ENCODE measurements at places on chromosomes 16 and 17.

DNA sequence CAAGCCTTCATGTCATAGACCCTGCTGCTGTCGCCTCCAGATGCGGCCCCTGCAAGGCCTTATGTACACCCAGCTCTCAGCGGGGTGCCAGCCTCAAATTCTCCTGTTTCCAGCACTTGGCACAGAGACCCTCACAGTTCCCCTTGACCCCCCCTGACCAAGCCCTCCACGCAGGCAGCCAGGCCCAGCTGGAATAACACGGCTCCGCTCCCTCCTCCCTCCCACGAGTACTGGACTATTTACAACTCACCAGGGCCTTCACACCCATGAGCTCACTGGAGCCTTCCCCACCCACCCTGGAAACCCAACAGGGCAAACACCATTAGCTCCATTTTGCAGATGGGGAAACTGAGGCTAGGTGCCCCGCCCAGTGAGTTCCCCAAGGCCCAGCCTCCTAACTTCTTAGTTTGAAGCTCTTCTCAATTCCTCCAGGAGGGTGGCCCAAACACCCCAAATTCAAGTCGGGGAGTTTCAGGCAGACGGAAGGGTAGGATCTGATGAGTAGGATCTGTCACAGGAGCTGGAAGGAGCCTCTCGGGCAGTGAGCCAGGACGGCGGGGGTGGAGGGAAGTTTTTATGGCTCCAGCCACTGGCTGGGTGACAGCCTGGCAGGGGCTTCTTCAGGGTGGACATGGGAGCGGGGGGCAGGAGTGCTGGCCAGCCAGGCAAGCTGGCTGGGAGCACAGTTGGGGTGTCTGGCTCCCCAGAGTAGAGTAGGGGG is 17.5 kb upstream of the DLX4 start:
- DNase-seq: no peak

DNA sequence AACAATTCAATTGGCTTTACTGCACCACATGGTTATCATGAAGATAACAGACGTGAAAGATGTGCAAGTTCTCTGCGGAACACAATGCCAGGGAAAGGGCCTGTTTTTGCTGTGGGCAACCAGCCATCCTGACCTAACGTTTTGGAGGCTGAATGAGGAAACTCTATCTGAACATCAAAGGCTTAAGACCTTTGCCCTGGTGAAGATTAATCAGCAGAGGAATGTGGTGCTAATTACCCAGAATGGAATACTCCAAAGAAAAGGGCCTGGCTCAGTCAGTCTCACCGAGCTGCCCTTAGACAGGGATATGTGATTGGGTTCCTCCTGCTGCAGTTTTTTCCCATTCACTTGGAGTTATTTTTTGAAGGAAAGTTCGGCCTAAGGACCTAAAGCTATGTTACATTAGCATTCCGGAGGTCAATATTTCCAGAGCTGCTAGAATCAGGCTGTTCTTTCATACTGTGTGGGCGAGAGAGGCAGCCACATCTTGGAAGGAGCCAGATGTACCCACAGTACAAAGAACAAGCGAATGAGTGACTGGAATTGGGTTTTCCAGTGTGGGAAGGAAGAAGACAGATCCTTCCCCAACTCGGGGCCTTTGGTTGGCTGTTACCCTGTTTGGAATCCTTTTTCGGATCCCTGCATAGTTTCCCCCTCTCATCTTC is 15.5 kb downstream of the ASIC2 start:
- no peak for DNase-seq

DNA sequence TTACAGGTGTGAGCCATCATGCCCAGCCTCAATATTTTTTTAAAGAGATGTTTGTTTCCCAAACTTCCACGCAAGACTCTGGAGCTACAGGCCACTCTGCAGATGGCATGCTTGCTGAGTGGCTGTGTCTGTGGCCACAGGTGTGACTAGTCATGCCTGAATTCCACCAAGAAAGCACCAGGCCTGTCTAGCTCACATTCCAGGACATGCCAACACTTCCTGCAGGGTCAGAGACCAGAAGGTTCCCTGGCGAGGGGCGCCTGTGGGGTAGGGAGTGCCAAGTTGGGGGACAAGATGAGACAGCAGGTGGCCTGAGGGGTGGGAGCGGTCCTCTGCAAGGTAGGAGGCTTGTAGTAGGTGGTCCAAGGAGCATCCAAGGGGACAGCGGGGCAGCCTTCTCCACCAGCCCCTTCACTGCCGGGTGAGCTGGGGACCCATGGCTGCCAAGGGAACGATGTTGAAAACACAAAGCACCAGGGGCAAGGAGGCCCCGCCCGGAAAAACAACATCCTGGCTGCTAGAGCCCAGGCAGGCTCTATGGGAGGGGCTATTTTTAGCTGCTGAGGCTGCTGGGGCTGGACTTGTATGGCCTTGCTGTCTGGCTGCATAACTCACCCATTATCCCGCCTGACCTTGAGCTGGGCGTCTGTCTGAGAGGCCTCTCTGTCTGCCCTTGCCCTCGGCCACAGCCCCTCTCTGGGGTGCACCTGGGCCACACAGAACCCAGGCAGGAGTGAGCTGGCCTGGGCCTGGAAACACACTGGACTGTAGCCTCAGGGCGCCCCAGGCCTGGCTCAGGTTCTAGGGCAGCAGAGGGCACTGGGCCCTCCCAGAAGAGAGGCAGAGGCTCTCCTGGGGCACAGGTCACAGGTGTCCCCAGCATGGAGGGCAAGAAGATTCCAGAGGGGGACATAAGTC is 5.7 kb downstream of the TRIM47 start:
- no peak for DNase-seq

GRCh38 chr17:77141846-77142449 is 1.2 kb downstream of the SEC14L1 start:
- DNase-seq: no peak

DNA sequence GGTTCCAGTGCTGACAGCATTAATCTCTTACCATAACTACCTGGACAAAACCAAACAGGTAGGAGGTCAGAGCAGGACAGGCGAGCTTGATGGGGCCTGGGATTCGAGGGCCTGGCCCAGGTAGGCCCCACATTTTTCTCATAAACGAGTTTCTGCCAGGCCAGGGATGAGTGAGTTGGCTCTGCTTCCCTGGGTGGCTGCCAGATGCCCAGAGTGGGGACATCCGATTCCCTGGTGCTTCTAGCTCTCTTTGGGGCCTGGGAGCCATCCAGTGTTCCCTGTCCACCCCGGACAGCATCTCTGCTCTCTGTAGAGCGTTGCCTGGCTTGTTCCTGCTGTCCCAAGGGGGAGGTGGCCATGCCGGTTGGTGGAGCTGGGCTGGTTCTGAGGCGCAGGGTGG is 25.1 kb downstream of the TSC2 start:
- no peak for DNase-seq

- DNase-seq: no peak
Observed at GRCh38 chr16:88782454-88783390, 2.3 kb downstream of the PIEZO1 start.

GRCh38 chr16:67562918-67563707 is 787 bp downstream of the CTCF start:
- no peak for DNase-seq

DNA sequence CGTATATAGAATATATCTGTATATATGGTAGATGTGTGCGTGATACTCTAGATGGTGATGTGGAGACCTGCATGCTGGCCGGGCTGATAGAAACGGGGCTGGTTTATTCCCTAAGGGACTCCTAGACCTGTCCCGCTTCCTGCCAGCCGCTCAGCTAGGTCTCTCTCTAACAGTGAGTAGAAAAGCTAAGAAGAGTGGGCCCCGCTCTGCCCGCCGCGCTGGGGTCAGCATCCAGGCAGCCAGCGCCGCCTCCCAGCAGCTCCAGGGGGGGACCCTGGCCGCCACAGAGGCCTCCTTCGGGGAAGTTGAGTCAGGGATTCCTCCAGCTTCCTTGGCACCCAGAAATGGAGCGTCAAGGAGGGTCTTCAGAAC is 9.4 kb downstream of the CYGB start:
- DNase-seq: no peak

DNA sequence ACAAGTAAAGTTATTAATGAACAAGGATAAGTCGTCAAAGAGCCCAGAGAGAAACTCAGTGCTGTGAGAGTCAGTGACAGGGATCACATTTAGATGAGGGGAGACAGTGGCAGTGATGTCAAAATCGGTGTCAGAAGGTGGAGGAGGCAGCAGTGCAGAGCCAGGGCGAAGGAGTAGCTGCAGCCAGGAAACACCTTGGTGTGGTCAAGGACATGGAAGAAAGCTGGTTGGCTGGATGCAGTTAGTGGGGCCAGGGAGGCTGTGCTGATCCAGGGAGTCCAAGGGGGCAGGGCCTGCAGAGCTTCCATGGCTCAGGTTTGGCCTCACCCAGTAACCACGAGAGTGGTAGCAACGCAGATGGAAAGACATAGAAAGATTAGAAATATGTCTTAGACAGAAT is 50.7 kb upstream of the ADORA2B start:
- no peak for DNase-seq

DNA sequence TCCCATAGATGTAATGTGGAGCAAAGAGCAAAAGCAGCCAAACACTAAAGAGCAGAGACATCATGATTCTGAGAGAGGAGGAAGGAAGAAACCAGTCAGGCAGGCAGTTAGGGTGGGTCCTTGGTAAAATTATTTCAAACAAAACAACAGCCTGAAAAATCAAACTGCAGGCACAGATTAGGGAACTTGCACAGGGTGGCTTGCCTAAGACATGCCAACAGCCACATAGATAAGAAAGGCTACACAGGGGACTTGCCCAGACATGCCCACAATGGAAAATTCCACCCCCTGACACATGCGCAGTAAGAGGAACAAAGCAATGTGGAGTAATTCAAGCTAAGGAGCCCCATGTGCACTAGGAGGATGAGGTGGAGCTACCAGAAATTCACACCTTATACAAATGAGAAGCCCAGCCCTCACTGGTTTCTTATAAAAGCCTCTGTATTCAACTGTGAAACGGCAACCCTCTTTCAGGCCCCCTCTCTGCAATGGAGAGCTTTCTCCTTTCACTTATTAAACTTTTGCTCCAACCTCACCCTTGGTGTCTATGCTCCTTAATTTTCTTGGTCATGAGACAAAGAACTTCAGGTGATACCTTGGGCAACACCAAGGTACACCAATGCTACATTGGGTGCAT is 7.3 kb upstream of the GAS7 start:
- no peak for DNase-seq

DNA sequence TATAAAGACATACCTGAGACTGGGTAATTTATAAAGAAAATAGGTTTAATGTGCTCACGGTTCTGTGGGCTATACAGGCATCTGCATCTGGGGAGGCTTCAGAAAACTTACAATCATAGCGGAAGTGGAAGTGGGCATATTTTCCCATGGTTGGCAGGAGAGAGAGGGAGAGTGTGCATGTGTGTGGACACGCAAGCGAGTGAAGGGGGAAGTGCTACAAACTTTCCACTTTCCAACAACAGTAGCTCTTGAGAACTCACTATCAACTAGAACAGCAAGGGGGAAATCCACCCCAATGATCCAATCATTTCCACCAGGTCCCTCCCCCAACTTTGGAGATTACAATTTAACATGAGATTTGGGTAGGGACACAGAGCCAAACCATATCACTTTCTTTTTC is 11.1 kb downstream of the TAOK1 start:
- DNase-seq: no peak

DNA sequence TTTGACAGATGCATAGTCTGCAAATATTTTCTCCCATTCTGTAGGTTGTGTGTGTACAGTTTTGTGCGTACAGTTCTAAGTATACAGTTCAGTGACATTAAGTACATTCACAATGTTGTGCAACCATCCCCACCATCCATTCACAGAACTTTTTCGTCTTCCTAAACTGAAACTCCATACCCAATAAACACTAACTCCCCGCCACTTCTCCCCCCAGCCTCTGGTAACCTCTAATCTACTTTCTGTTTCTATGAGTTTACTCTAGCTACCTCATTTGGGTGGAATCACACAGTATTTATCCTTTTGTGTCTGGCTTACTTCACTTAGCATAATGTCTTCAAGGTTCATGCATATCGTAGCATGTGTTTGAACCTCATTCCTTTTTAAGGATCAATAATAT is 14.3 kb downstream of the PIK3R5 start:
- DNase-seq: no peak

GRCh38 chr16:88857728-88858339 is 907 bp downstream of the TRAPPC2L start:
- no peak for DNase-seq

DNA sequence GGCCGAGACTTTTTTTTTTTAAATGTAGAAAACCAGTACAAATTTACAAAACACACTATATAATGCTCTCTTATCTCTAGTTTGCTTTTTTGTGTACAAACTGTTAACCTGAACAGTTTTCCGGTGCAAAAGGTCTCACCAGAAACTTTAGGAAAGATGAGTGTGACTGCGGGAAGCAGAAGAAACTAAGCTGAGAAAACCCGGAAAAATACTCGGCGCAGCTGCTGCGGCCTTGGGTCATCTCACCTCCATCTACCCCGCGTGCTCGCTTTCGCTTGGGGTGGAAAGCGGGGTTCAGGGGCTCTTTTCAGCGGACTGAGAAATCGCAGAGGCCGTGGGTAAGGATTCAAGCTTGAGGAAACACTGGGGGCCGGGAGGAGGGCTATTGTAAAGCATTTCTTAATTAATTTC is 1.8 kb downstream of the SALL1 start:
- no peak for DNase-seq

GRCh38 chr17:39365242-39365641 is 36.2 kb downstream of the FBXL20 start:
- DNase-seq: no peak

- DNase-seq: no peak
Observed at GRCh38 chr16:77581706-77582105, 140.6 kb upstream of the NUDT7 start.

DNA sequence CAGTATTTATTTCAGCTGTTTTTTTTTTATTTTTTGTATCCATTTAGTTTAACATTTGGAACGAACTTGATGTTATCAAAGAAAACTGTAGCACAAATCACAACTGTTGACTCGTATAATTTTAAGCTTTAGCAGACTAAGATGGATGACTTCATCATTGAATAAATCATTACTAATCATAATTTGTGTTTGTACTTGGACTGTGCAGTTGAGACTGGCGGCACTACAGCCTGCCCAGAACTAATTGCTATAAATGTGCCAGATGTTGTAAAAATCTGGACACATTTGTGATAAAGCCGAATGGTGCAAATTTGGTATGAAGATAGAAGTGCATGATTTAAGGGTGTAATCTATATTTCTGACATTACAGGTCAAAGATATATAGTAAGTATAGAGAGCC is 897.7 kb upstream of the CDH8 start:
- DNase-seq: no peak

GRCh38 chr17:72775237-72775636 is 317.3 kb downstream of the SLC39A11 start:
- no peak for DNase-seq

DNA sequence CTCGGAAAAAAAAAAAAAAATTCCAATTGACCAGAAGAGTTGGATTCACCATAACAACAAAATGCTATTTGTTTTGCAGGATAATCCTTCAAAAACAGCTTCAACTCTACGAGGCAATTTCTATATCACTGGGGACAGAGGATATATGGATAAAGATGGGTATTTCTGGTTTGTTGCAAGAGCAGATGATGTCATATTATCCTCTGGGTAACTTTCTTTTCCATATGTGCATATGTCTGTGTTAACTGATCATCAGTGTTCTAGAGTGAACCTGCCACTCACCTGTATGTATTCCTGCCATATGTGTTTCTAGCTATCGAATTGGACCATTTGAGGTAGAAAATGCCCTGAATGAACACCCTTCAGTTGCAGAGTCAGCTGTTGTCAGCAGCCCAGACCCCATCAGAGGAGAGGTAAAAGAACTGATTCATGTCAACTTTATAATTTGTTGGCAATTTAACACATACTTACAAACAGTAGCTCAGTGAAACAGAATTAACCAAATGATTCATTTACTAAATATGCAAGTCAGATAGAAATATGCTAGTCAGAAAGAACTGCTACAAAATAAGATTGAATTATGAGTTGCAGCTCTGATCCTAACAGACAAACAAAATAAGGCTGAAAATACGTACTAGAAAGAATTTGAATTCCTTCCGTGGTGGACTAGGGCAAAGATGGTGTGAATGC is 14.2 kb downstream of the ERI2 start:
- no peak for DNase-seq

Measured in NCI-H2029 treated with DMSO at 0.1 percent for 48 hours (cell line).